ENCODE measurements at places on chromosomes 2 and 18.

DNA sequence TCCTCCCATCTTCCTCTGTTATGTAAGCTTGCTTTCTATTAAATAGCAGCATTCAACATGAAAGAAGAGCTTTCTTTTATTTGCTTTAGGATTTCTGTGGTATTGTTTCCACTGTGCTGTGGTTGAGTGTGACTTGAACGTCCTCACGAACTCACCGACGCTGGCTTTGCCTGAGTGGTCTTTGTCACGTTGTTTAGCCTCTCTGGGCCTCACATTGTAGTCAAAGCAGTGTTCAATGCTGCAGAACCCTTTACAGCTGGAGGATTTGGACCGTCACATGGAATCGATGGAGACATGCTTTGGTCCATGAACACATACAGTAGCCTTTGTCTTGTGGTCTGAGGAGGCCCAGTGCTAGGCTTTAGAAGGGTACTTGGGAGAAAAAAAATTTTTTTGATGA, 66.3 kb downstream of the TANC1 start:
- peak; percentile 72 for DNase-seq

DNA sequence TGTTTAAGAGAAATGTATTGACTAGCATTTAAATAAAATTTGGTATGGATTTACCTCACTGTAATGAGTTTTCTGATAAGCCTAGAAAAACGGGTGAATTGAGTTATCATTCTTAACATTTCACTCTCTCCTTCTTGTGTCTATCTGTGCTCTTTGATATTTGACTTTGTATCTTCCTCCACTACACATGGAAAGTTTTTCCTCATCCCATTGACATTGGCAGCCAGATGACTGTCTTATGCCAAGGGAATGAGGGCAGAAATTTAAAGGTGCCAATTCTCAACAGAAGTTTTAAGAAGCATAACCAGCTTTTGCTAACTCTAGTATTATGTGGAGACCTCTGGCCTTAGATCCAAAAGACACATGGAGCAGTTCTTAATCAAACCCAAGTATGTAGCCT, 376.6 kb downstream of the DSEL start:
- no peak for DNase-seq

- DNase-seq = no peak
Observed at GRCh38 chr2:215878476-215879063, 134.8 kb downstream of the MREG start.

GRCh38 chr2:161020437-161020836, 139.8 kb upstream of the TANK start:
- no peak for DNase-seq

GRCh38 chr18:40911582-40912254, 1043.3 kb upstream of the PIK3C3 start:
- DNase-seq = no peak

- DNase-seq = no peak
Observed at GRCh38 chr2:227513113-227513512, 41.2 kb downstream of the AGFG1 start.

DNA sequence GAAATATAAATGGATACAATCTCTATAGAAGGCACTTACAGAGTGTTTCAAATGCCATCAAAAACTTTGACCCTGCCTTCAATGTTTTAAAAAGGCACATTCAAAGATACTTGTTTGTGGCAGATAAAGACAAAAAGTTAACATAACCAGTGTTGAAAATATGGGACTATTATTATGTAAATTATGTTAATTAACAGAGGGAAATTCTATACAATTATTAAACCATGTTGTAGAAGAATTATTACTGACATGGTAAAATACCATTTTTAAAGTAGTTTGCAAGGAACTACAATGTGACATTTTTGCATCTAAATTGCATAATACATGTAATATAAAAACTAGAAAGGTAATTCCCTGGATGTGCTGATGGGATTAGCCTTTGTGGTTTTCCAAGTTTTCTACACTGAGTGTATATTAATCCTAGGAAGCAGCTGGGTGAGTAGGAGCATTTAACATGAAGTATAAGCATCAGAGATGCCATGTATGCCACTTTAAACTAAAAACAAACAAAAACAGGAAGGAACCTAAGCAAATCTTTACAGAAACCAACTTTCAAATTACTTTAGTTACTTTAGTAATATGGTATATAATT, 21.7 kb downstream of the MIB1 start:
- DNase-seq = no peak

All from SK-MEL-5 (cell line).